ENCODE measurements at places on chromosomes 11 and 22.

GRCh38 chr22:37764622-37765021 lies 43.1 kb upstream of the GCAT start:
- DNase-seq = no peak

- DNase-seq = no peak
Observed at GRCh38 chr11:21814169-21814568, 378.7 kb upstream of the ANO5 start.

GRCh38 chr11:87374038-87374807 lies 336.5 kb downstream of the TMEM135 start:
- DNase-seq = no peak

- no peak for DNase-seq
Observed at GRCh38 chr11:114081641-114082414, 22.3 kb downstream of the ZBTB16 start.

DNA sequence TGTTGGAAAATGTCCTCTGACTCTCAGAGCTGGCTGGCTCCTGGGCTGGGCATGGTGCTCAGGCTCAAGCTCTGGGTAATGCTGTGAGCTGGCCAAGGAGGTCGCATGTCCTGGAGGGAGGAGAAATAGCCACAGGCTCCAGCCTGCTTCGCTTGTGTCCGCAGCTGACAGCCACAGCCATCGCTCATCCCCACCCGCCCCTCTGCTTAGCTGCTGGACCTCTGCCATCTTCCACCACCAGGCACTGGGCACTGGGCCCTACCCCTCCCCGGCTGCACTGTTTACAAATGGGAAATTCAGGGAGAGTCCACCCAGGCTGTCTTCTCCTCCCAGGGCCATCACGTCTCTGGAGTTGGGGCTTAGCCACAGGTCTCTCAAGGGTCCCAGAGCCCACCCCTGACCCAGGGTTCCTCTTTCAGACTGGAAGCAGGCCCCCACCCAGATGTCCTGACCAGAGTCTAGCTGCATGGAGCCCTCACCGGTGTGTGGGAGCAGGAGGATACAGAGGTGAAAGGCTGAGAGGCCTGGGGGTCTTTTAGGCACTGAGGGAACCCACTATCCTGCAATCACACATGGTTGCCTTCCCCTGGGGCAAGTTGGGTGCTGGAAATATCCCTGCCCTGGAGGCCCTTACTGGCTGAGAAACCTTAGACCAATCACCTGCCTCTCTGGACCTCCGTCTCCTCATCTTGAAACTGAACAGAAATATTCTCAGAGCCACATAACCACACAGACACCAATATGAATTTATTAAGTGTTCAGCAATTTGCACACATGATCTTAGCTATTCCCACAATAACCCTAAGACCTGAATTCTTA lies 62.7 kb downstream of the CD82 start:
- no peak for DNase-seq

- DNase-seq = peak; percentile 79
Observed at GRCh38 chr11:11155962-11156815, 196.9 kb downstream of the CSNK2A3 start.

GRCh38 chr11:134449051-134449450 lies 37.0 kb upstream of the B3GAT1 start:
- DNase-seq = no peak

DNA sequence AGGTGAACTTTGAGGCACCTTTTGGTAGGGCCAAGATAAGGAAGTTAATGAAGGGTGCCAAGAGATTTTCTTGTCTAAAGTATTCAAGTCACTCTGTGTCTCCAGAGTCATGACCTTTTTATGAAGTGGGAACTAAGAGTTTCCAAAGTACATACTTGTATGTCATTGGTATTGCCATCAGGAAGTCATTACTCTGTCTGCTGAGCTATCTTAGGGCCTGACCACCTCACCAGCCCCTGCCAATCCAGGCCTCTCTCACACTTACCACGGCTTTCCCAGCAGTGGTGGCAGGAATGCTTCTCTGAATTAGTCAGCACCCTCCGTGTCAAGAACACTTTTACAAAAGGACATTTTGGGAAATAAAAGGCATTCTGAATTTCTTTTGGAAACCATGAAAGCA lies 192.8 kb upstream of the MTNR1B start:
- no peak for DNase-seq

DNA sequence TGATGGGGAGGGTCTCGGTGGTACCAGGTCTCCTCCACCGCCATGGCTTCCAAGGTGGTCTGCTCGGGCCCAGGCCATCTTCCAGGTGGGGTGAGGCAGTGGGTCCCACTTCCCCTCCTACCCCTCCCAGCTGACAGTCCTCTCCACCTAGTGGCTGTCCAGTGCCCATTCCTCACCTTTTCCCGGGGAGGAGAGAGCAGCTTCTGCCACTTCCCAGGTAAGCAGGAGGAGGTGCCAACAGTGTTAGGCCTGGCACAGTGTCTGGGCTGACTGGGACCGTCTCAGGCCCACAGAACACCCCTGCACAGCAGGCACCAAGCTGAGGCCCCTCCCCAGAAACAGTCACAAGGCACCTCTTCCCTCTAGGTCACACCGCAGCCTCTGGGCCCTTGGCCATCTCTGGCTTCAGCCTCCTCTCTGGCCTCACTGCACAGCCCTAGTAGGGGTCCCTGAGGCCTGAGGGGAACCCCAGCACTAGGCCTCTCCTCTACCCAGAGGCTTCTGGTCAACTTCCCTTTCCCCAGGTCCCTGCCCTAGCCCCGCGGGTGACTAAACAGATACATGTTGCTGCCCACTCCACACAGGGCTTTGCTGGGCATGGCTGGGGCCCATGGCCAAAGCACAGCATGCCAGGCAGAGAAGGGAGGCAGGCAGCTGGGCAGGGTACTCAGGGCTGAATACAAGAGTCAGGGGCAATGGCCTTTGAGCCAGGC lies 2.3 kb upstream of the ANKRD13D start:
- peak; percentile 23 for DNase-seq

All from CD4-positive, alpha-beta T cell (primary cell).